Smooth muscle cell of the brain vasculature (primary cell): ENCODE measurements at places on chromosomes 16 and 17.

DNA sequence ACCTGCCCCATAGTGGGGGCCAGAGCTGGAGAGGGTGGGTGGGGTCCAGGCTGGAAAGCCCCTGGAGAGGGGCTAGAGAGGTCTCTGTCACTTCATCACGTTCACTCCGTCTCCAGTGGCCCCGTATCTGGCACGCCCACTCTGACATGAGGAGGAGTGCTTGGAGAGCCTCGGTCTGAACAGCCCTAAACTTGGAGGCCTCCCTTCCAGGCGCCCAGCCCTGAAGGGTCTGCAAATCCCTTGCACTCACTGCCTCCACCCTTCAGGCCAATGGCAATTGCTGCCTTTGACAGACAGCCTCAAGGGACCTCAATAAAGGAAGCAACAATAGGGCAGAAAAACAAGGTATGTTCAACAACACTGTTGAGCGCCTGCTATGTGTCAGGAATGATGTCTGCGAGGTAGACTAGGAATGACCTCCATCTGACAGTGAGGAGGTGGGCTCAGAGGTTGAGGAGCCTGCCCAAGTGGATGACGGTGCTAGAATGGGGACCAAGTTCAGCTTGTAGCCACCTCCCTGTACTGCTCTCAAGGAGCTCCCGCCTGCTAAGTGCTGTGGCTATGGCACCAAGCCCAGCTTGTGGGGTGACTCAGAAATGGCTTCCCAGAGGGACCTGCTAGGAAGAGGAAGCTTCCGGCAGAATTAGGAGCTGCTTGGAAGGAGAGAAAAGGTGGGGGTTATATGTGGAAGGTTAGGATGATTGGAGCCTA is 2.9 kb upstream of the EPX start:
- DNase-seq, result no peak

- DNase-seq, result no peak
These were observed 6.7 kb upstream of the SLC25A39 start for GRCh38 chr17:44331249-44331760.

DNA sequence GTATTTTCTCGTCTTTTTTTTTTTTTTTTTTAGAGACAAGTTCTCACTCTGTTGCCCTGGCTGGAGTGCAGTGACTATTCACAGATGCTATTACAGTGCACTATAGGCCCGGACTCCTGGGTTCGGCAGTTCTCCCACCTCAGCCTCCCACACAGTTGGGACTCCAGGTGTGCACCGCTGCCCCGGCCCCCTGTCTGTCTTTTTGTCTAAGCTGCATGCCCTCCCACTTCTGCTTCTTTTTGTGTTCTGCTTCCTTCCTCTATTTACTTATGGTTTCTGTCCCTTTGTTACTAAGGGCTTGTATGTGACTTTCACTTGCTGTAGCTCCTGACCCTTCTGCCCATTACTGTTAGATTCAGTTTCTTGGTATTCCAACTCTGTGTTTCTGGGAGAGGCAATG is 20.5 kb downstream of the SLC7A6 start:
- no peak for DNase-seq

DNA sequence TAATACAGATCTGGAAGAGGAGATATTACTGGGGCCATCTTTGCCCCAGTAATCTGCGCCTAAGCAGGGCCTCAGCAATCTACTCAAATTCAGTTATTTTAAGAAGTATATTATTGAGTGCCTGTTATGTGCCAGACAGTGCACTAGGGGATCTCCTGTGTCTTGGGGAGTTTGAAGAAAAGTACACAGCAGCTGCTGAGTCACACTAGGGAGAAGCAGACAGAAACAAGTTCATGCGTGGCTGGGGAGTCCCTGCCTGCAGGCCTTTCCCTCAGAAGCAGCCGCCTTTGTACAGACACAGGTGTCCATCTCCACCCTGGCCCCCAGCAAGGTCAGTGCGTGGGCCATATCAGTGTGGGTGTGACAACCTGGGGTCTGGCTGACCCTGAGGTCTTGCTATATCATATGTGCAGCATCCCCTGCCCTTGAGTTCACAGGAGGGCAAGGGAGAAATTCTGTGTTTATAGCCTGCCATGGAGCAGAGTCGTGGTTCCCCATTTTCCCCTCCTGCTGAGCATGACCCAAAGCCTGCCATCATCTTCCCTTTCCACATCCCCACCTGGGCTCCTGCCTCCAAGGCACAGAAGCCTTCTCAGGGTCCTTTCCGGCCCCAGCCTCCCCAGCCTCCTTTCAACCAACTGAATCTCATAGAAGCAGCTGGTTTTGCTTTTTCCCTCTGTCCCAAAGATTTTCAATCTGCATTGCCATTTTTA is 229.9 kb upstream of the SDK2 start:
- no peak for DNase-seq

DNA sequence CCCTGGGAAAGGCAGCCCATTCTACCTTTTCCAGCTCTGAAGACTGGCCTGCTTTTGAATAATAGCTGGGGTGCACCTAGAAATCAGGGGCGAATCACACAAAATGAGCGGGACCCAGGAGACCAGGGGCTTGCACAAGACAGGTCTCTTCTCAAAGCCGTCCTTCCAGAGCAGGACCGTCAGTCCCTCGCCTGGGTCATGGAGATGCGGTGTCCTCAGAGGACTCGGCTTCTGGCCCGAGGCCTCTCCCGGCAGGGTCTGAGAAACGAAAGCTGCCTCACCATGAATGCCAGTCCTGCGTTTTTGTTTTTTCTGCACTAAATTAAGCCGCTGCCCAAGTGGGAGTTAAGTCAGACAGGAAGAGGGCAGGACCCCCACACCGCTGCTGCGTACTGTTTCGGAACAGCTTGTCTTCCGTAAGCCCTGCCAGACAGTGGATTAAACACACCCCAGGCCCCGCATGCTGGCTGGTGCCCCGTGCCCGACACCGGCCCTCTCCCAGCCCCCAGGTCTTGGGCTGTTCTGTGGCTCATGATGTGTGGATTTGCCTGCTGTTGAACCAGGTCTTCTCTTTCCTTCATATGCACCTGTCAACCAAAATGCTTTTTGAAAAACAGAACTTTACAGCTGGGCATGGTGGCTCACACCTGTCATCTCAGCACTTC is 142.1 kb upstream of the RPH3AL start:
- no peak for DNase-seq

DNA sequence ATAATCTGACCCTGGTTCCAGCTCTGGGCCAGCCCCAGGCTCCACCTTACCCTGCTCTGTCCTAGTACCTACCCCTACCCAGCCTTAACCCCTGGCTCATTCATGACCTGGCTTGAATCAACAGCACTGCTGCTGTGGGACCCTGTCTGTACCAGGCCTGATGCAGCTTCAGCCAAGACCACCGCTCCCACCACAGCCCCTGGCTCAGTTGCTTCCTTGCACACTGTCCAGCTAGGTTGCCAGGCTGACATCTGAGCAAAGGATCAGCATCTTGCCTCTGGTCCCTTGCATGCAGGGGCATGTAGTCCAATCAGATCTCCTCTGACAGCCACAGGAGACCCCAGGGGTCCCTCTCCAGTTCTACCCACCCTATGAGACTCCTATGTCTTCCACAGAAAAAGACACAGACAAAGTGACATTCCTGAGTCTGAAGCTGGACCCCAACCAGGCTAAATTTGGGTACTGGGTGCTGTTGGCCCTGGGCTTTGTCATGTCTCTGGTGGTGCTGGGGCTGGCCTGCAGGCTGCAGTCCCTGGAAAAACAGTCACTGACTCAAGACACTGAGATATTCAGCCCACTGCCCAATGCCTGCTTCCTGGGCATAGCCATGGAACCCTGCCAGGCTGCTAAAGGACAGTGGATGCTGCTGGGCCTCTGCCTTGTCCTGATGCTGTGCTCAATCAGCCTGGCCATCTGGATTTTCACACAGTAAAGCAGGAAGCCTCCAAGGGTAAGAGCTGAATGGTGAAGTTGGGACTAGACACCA is 3.9 kb upstream of the KCNH6 start:
- DNase-seq, result no peak

- DNase-seq, result no peak
These were observed 21.2 kb downstream of the PEMT start for GRCh38 chr17:17570140-17570797.

GRCh38 chr17:13678841-13679240 is 77.1 kb upstream of the HS3ST3A1 start:
- no peak for DNase-seq

GRCh38 chr17:79769570-79770506 is 8.1 kb upstream of the CBX2 start:
- no peak for DNase-seq
